ENCODE measurements at places on chromosomes 11 and 22.

DNA sequence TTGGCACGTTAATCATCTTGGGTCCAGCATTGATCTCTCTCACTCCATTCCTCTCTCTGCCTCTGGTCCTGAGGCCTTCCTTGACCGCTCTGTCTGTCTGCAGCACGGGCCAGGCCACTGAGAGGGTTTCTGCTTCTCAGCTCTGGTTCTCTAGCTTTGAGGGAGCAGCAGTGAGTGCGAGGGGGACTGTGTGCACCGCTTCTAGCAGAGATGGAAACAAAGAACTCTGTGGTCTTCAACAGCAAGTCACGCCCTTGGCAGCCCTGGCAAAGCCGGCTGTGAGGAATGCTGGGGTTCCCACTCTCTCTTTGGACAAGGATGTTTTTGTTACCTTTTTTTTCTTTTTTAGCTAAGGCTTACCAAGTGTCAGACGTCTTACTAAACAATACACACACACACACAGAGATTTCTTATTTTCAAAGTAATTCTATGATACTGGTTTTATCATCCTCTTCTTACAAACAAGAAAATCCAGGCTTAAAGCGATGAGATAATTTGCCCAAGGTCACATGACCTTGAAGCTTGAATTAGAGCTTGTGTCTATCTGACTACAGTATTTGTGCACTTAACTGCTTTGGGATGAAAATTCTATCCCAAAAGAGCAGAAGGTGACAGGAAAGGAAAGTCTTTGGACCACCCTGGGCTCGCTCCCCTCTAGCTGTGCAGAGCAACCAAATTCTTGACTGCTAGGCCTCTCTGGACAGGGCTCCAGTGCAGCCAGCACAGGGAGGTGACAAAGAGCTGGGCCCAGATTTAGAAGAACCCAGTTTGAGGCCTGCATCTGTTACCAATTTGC is 293.2 kb downstream of the NTM start:
- no peak for DNase-seq

GRCh38 chr11:18203723-18204122 is 31.1 kb downstream of the MRGPRX4 start:
- DNase-seq, result no peak

- no peak for DNase-seq
These were observed 335 bp downstream of the TMEM138 start for GRCh38 chr11:61362542-61362875.

- no peak for DNase-seq
These were observed 518.0 kb downstream of the DLG2 start for GRCh38 chr11:85109141-85109540.

DNA sequence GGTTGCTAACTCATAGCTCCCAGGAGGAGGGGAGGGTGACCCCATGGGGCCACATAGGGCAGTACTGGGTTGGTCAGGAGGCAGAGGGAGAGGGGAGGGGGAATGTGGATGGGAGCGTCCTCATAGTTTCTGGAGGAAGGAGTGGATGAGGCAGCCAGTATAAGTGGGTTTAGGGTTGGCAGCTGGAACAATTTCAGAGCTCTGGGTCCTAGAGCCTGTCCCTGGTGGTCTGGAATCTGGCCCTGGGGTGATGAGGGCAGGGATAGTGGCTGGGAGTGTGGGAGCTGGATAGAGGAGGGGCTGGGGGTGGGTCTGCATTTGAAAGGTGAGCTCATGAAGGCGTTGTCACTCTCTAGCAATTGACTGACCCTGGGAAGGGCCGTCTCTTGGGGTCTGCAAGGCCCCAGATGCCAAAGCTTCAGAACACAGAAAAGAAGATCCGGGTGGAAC is 5.3 kb upstream of the MRGPRG start:
- DNase-seq, result no peak

GRCh38 chr22:38867471-38868285 is 4.3 kb downstream of the CBX6 start:
- DNase-seq, result no peak

GRCh38 chr11:69864686-69865661 is 45.8 kb upstream of the FGF3 start:
- no peak for DNase-seq

GRCh38 chr11:4484310-4484709 is 1.9 kb downstream of the OR52K1 start:
- no peak for DNase-seq
